HFFc6 (cell line): ENCODE measurements at places on chromosomes 13 and 19.
A peak's percentile ranks its signal among the peaks of the same experiment; 100 is the strongest.

DNA sequence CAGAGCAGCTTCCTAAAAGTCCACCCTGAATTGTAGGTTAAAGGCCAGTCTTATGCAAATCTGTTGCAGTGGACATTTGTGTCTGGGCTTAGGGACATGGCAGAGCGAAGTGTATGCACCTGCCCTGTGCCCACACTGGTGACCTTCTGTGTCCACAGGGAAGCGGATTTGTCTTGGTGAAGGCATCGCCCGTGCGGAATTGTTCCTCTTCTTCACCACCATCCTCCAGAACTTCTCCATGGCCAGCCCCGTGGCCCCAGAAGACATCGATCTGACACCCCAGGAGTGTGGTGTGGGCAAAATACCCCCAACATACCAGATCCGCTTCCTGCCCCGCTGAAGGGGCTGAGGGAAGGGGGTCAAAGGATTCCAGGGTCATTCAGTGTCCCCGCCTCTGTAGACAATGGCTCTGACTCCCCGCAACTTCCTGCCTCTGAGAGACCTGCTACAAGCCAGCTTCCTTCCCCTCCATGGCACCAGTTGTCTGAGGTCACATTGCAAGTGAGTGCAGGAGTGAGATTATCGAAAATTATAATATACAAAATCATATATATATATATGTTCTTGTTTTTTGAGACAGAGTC lies 25.5 kb downstream of the CYP2B6 start:
- DNase-seq = no peak
- H3K36me3 ChIP-seq = no peaks in the 10 kb centered on the region
- H3K4me3 ChIP-seq = no peak overlapping the region

- H3K27me3 ChIP-seq = no peaks in the 10 kb centered on the region; the same call in none of the 2 replicates
- H3K4me1 ChIP-seq = no peaks in the 10 kb centered on the region
- no peaks in the 10 kb centered on the region; the same call in 1 of the 2 replicates for H3K36me3 ChIP-seq
- H3K4me3 ChIP-seq = no peak overlapping the region
- DNase-seq = no peak
Observed at GRCh38 chr13:112194167-112194530, 127.2 kb downstream of the SOX1 start.

- H3K4me1 ChIP-seq = no peaks in the 10 kb centered on the region
- no peak for DNase-seq
- H3K36me3 ChIP-seq = no peaks in the 10 kb centered on the region; the same call in 1 of the 2 replicates
- H3K4me3 ChIP-seq = peak overlapping the region; percentile 51
Observed at GRCh38 chr19:30450100-30450499, 77.9 kb downstream of the ZNF536 start.

GRCh38 chr13:26604784-26605545 lies 47.5 kb downstream of the WASF3 start:
- peaks cover 53% of the 10 kb centered on the region for H3K4me1 ChIP-seq
- no peak for DNase-seq
- H3K27me3 ChIP-seq = no peaks in the 10 kb centered on the region
- H3K27ac ChIP-seq = peak overlapping the region; percentile 33; the same call in 1 of the 2 replicates
- H3K36me3 ChIP-seq = no peaks in the 10 kb centered on the region

GRCh38 chr13:23469951-23470421 lies 36.5 kb upstream of the SACS start:
- peaks cover 1% of the 10 kb centered on the region; the same call in 1 of the 2 replicates for H3K27me3 ChIP-seq
- peak; percentile 91 for DNase-seq
- peak overlapping the region; percentile 78 for H3K4me3 ChIP-seq
- H3K4me1 ChIP-seq = peaks cover 67% of the 10 kb centered on the region

DNA sequence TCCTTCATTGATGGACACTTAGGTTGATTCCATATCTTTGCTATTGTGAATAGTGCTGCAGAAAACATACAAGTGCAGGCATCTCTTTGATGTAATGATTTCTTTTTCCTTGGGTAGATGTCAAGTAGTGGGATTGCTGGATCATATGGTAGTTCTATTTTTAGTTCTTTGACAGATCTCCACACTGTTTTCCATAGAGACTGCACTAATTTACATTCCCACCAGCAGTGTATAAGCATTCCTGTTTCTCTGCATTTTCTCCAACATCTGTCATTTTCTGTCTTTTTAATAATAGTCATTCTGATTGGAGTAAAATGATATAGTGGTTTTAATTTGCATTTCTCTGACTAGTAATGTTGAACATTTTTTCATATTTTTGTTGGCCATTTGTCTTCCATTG lies 116.7 kb downstream of the LMO7 start:
- no peak for DNase-seq
- peaks cover 30% of the 10 kb centered on the region for H3K27me3 ChIP-seq
- H3K36me3 ChIP-seq = peaks cover 63% of the 10 kb centered on the region
- peak overlapping the region; percentile 19; the same call in 1 of the 2 replicates for H3K27ac ChIP-seq

GRCh38 chr13:113962386-113962785 lies 11.5 kb downstream of the C13orf46 start:
- H3K4me1 ChIP-seq = no peaks in the 10 kb centered on the region
- H3K27ac ChIP-seq = no peak overlapping the region

GRCh38 chr19:45769821-45770191 lies 754 bp upstream of the SIX5 start:
- DNase-seq = no peak
- H3K27ac ChIP-seq = peak overlapping the region; percentile 94
- H3K27me3 ChIP-seq = peaks cover 28% of the 10 kb centered on the region
- H3K36me3 ChIP-seq = peaks cover 15% of the 10 kb centered on the region

GRCh38 chr19:52942386-52943133 lies 19.3 kb upstream of the ZNF888 start:
- H3K27ac ChIP-seq = peak overlapping the region; percentile 87
- H3K4me1 ChIP-seq = peaks cover 19% of the 10 kb centered on the region
- peaks cover 19% of the 10 kb centered on the region for H3K36me3 ChIP-seq
- H3K4me3 ChIP-seq = peak overlapping the region; percentile 91
- no peaks in the 10 kb centered on the region for H3K27me3 ChIP-seq

DNA sequence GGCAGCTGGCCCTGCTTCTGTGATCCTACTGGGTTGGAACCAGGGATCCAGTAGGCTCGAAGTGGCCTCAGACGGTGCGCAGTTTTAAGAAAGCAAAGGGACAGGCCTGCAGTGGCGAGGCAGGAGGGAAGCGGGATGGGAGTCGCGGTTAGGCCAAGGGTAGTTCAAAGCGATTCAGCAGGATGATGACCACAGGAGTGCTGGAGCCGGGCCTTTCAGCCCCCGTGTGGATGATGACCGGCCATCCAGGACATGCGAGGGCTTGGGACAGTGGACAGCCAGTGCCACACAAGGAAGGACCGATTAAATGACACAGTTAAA lies 854 bp downstream of the RNASEH2B start:
- peak overlapping the region; percentile 91 for H3K4me3 ChIP-seq
- peak; percentile 5 for DNase-seq
- H3K27ac ChIP-seq = peak overlapping the region; percentile 91
- H3K36me3 ChIP-seq = no peaks in the 10 kb centered on the region

DNA sequence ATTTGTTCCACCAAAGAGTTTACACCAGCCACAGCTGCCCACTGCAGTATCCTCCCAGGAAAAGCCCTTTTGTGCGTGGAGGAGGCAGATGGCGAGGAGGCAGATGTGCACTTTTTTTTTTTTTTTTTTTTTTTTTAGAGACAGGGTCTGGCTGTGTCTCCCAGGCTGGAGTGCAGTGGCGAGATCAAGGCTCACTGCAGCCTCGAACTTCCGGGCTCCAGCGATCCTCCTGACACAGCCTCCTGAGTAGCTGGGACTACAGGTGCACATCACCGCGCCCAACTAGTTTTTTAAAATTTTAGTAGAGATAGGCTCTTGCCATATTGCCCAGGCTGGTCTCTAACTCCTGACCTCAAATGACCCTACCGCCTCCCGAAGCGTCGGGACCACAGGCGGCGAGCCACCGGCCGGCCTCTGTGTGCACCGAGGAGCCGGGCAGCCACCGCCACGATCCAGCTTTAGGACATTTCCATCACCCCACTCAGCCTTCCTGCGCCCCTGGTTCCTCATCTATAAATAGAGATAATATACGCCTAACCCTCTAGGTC lies 563 bp upstream of the PDCD5 start:
- no peak for DNase-seq
- peaks cover 18% of the 10 kb centered on the region for H3K36me3 ChIP-seq
- peaks cover 19% of the 10 kb centered on the region for H3K4me1 ChIP-seq
- H3K27ac ChIP-seq = peak overlapping the region; percentile 36

DNA sequence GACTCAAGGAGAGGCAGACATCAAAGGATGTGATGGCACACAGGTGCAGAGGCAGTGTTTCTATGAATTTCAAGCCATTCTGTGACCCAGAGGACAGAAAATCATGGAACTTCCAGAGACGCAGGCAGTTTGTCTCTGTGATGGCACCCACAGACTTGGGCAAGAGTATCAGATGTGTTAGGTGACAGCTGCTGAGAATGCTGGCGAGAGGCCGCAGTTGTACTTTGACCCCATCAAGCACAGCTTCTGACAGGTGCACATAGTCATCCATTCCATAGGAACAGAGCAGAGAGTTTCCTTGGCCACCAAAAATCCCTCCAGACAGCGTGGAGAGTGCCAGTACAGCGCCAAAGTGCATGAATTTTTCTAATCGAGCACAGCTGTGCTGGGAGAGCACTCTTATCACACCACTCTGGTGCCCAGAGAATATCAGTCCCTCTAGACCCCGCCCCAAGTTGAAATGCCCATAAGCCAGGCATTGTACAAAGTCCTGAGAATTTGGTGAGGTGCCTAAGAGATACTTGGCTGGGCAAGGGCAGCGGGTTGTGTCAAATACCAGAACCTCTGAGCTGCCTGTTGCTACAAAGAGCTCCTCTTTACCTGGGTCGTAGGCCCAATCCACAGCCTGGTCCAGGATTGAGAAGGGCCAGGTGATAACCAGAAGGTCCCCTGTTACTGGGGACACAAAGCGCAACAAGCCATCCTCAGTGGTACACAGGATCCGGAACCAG lies 12.4 kb downstream of the WDR87 start:
- no peak for DNase-seq
- H3K36me3 ChIP-seq = peaks cover 6% of the 10 kb centered on the region; the same call in 1 of the 2 replicates
- no peak overlapping the region for H3K4me3 ChIP-seq
- H3K27ac ChIP-seq = no peak overlapping the region
- peaks cover 34% of the 10 kb centered on the region for H3K27me3 ChIP-seq

GRCh38 chr19:3664879-3665642 lies 35.2 kb downstream of the PIP5K1C start:
- H3K36me3 ChIP-seq = peaks cover 21% of the 10 kb centered on the region
- no peak overlapping the region for H3K4me3 ChIP-seq
- H3K27me3 ChIP-seq = peaks cover 2% of the 10 kb centered on the region; the same call in 1 of the 2 replicates
- H3K27ac ChIP-seq = no peak overlapping the region
- no peak for DNase-seq
- peaks cover 24% of the 10 kb centered on the region for H3K4me1 ChIP-seq

DNA sequence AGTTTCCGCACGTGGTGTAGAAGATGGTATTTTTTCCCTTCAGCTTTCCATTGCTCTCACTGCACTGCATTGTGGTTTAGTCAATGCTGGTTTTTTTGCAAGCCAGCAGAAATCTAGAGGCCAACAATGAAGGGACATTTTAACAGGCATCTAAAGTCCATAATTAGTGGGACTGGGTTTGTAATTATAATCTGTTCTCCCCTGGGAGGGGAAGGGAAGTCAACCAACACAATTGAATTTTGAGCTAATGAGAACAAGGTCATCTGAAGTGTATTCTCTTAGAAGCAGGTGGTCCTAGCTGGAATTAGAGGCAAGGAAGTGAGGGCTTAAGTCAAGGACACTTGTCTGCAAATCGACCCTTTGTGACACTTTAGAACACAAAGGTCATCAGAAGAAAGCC lies 156.4 kb downstream of the MYO16 start:
- no peak for DNase-seq
- no peaks in the 10 kb centered on the region for H3K36me3 ChIP-seq
- no peaks in the 10 kb centered on the region; the same call in 1 of the 2 replicates for H3K27me3 ChIP-seq
- H3K27ac ChIP-seq = no peak overlapping the region
- no peak overlapping the region for H3K4me3 ChIP-seq
- no peaks in the 10 kb centered on the region for H3K4me1 ChIP-seq

- peak; percentile 75 for DNase-seq
- H3K4me3 ChIP-seq = peak overlapping the region; percentile 99
- peaks cover 54% of the 10 kb centered on the region for H3K27me3 ChIP-seq
- peak overlapping the region; percentile 100 for H3K27ac ChIP-seq
- H3K36me3 ChIP-seq = peaks cover 37% of the 10 kb centered on the region
Observed at GRCh38 chr19:13842291-13843103, 34.4 kb upstream of the NANOS3 start.

DNA sequence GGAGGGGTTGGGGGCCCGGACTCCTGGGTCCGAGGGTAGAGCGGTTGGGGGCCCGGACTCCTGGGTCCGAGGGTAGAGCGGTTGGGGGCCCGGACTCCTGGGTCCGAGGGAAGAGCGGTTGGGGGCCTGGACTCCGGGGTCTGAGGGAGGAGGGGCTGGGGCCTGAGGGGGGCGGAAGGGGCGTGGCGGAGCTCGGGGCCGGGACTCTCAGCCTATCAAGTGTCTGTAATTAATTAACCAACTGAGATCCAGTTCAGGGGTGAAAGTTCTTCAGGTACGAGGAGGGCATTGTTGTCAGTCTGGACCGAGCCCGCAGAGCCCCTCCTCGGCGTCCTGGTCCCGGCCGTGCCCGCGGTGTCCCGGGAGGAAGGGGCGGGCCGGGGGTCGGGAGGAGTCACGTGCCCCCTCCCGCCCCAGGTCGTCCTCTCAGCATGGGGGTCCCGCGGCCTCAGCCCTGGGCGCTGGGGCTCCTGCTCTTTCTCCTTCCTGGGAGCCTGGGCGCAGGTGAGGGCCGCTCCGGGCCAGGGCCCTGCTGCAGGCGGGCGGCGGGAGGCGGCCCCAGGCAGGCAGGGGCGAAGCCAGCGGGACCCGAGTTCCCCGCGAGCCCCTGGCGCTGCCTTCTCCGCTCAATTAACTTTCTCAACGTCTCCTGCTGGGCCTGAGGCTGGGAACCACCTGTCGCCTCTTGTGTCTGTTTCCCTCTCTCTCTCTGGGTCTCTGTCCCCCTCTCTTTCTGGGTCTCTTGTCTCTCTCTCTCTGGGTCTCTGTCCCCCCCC lies 697 bp downstream of the FCGRT start:
- peak overlapping the region; percentile 88 for H3K4me3 ChIP-seq
- no peaks in the 10 kb centered on the region for H3K36me3 ChIP-seq
- peaks cover 16% of the 10 kb centered on the region for H3K4me1 ChIP-seq
- no peaks in the 10 kb centered on the region; the same call in 1 of the 2 replicates for H3K27me3 ChIP-seq
- H3K27ac ChIP-seq = peak overlapping the region; percentile 71
- no peak for DNase-seq

- no peak within 1 kb of the TSS for H3K27ac ChIP-seq
- DNase-seq = no peak
- no peak within 1 kb of the TSS for H3K4me3 ChIP-seq
- H3K27me3 ChIP-seq = peaks cover 10% of the 10 kb centered on the region
- H3K4me1 ChIP-seq = peaks cover 5% of the 10 kb centered on the region; the same call in 1 of the 2 replicates
- peaks cover 9% of the 10 kb centered on the region; the same call in 1 of the 2 replicates for H3K36me3 ChIP-seq
Observed at GRCh38 chr19:54415208-54415900, at the start of gene TTYH1. Gene TTYH1, plus strand, starts transcription at chr19:54415464. Its CDS starts 89 bp downstream, at chr19:54415553.
